ENCODE measurements at places on chromosomes 3 and 15.
A peak's percentile ranks its signal among the peaks of the same experiment; 100 is the strongest.

- DNase-seq = peak; percentile 16
Measured at GRCh38 chr3:111070772-111071256, 802 bp upstream of the NECTIN3 start.

DNA sequence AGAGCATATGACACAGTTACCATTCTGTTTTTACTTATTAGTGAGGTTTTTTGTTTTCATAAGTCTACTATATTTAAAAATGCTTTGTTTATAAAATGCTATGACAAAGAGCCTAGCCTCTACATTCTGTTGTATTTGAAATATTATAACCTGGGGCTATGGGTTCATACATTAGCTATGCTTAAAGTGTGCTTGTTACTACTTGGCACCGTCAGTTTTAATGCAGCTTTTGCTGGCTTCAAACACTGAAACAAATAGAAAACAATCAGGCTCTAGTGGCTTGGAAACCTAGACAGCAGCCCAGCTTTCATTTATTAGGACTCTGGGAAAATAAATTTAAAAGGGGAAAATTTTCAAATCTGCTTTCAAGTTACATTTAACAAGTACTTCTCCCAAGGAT lies 635.9 kb downstream of the CADM2 start:
- DNase-seq = no peak

GRCh38 chr3:69934398-69934797 lies 65.1 kb upstream of the SAMMSON start:
- no peak for DNase-seq

DNA sequence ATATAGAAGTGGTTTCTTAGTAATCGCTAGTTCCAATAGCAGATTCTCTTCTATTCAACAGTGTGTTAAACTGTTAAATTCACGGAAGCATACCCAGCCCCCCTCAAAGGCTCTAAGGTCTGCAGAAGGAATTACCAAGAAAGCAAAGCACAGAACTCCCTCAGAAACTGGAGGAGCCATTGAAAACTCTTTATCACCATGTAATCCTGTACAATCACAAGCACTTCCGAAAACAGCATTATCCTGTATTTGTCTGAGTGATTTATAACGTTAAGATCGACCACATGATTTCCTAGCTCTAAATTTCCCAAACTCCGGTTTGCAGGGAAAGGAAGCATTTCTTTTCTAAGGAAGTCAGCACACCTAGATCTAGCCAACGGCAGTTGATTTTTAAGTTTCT lies 20.0 kb downstream of the MYO1E start:
- DNase-seq = no peak

GRCh38 chr3:23161896-23162570 lies 41.1 kb upstream of the UBE2E2 start:
- DNase-seq = no peak

Data from activated naive CD8-positive, alpha-beta T cell treated with anti-CD3 and anti-CD28 coated beads, Interleukin-2, amount 50 U/mL, for 24 hours (primary cell).